T47D (cell line): ENCODE measurements at places on chromosomes 5 and 9.
A peak's percentile ranks its signal among the peaks of the same experiment; 100 is the strongest.

GRCh38 chr5:149271716-149272563, at the start of gene AFAP1L1:
TSS of gene AFAP1L1 (plus strand) at chr5:149271859. CDS start at chr5:149271969, 110 bp downstream.
- DNase-seq = peak; percentile 70

GRCh38 chr5:82358457-82358856, 80.3 kb upstream of the RPS23 start:
- DNase-seq = no peak

GRCh38 chr9:109908459-109909390, 128.7 kb downstream of the PALM2AKAP2 start:
- DNase-seq = no peak

GRCh38 chr9:129483415-129484351, 137.2 kb downstream of the C9orf50 start:
- peak; percentile 92 for DNase-seq

GRCh38 chr9:96343515-96344360, 39.8 kb downstream of the SLC35D2 start:
- DNase-seq = no peak

GRCh38 chr5:57695179-57695578, 212.6 kb upstream of the ACTBL2 start:
- DNase-seq = peak; percentile 22

DNA sequence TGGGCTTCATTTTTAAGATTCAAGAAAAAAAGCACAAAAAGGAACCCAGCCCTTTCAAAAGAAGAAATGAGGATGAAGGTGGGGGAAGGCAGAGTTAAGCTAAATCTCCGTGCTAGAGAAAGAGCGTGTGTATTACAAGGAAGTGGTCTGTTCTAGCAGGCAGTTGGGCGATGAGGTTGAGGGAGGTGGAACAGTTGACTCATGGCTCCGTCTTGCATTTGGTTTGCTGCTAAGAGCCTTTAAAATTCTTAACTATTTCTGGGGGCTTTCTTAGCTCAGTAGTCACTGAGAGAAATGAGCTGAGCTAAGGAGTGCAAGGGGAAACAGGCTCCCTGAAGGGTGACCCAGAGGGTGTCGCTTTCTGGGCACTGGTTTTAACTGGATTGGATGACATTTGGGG, 117.4 kb downstream of the GCNT1 start:
- DNase-seq = no peak

DNA sequence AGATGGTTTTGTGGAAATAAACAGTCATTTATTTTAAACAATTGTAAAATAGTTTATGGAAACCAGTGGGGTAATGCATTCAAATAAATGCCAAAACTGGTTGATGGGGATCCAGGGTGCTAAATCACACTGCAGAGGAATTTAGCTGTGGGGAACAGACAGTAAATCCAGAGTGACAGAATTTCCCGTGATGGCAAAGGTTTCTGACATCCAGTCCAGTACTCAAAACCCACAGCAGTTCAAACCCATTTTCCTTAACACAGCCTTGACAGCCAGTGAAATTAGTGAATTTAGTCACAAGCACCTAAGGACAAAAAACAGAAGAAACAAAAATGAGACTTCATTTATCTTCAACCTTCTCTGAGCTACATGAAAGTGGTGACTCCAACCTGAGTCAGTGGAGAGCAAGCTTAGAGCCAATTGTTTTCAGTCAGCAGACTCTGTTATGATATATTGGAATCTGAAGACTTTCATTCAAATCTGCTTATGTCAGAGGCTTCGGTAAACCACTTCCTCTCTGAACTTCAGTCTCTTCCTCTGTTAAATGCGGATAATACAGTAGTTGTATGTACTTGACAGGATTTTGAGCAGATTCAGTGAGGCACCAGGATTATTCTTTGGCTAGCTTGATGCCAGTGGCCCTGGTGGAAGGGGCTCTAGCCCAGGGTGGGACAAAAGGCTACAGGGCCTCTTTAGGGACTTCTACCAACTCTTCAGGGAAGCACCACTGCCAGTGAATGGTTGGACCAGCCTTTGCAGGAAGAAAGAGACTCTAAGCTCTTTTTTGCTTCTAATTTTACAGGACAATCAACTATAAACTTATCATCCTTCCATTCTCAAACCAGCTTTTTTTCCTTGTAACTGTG, 185.3 kb downstream of the MAPKAP1 start:
- DNase-seq = no peak

DNA sequence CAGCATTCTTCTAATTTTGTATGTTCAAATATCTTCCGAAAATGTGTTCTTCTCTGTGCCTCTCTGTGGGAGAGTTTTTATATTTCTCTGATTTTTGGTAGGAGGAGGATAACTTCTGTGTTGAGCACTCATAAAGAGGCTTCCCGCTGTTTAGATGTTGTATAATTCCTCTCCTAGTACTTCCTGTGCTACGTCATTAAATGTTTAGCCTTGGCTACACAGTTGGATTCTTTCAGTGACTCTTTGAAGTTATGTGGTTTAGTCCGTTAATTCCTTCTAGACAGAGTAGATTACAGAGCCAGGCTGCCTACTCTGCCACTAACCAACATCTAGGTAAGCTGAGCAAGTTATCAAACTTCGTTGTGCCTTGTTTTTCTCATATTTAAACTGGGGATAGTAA, 302.6 kb downstream of the OSTF1 start:
- no peak for DNase-seq

GRCh38 chr9:112434487-112434886, 52.1 kb upstream of the KIAA1958 start:
- DNase-seq = no peak

GRCh38 chr9:108282872-108283271, 572.9 kb downstream of the ACTL7B start:
- DNase-seq = peak; percentile 36

DNA sequence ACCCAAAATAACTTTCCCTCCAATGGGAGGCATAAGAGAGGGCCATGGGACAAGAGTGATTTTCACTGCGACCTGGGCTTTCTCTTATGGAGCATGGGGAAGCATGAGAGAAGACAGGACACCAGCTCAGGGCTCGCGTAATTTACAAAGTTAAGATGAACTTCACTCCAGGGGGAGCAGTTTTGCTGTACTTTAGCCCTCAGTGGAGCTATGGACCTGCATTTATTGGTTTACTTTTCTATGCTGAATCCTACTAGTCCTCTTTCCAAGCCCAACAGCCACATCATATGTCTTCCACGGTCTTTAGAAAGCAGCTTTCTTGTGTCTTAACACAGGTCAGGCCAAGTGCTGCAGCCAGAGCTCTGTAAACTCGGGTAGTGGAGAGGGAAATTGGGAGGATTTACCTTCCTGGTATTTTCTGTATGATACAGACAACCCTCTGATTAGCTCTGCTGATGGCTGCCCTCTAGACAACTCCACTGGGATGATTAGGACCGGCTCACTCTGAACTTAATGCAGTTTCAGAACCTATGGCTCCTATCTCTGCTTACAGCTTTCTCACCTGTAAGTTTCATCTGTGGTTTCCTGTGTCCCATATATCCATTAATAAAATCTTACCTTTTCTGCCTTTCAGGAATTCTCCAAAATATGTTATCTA, 581.0 kb upstream of the RORB start:
- DNase-seq = peak; percentile 7

DNA sequence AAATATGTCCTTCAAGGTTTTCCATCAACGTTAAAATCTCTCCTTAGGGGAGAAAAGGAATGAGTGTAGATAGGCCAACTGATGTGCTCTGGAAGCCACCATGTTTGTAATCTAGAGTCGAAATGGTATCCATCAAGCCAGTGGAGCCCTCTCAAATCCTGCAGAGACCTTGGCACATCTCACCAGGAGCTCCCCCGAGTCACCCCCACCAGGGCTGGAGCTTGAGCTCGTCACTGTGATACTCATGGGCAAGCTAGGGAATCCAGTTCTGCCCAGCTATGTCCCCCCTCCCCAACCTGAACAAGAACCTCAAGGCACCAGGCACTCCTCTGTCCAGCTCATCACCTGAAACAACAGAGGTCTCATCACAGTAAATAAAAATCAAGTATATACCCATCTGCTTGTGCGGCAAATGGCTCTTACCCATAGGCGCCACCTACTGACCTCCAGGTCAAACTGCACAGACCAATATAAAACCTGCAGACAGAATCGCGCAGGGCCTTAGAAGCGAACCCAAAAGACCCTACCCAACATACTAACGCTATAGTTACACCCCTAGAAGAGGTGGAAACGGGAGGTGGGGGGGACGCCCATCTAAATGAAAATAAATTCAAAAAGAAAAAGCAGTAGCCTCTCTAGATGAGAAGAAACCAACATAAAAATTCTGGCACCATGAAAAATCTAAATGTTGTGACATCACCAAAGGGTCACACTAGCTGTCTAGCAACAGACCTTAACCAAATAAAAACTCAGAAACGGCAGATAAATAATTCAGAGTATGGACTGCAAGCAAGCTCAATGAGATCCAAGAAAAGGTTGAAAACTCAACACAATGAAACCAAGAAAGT, 75.0 kb downstream of the TTC39B start:
- peak; percentile 40 for DNase-seq

- no peak for DNase-seq
Observed at GRCh38 chr5:152546493-152546892, 141.4 kb upstream of the NMUR2 start.

DNA sequence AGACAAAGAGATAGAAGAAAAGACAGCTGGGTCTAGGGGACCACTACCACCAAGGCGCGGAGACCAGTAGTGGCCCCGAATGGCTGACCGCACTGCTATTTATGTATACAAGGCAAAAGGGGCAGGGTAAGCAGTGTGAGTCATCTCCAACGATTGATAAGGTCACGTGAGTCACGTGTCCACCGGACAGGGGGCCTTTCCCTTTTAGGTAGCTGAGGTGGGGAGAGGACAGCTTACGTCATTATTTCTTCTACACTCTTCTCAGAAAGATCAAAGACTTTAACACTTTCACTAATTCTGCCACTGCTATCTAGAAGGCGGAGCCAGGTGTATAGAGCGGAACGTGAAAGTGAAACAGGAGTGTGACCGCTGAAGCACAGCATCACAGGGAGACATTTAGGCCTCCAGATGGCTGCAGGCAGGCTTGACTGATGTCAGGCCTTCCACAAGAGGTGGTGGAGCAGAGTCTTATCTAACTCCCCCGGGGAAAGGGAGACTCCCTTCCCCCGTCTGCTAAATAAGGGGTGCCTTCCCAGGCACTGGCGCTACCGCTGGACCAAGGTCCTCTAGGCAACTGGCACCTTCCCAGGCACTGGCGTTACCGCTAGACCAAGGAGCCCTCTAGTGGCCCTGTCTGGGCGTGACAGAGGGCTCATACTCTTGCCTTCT, 6.1 kb upstream of the PRR16 start:
- DNase-seq = peak; percentile 81

DNA sequence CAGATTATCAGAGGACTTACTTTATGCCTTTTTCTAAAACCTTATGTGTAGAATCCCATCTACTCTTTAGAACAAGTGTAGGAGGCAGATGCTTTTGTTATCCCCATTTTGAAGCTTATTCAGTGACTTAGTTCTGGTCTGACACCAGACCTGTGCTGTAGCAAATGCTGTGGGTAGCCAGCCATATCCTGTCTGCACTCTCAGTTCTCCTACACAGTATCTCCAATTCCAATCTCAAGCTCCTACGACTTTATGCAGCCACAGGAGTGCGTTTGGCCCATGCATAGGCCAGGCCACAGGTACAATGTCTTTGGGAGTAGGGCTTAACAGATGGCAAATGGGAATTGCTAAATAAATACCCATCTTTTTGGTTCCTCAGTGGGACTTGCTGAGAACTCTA, 292.6 kb downstream of the MCTP1 start:
- no peak for DNase-seq

- DNase-seq = no peak
Observed at GRCh38 chr9:109088221-109088620, 31.5 kb downstream of the TMEM245 start.

DNA sequence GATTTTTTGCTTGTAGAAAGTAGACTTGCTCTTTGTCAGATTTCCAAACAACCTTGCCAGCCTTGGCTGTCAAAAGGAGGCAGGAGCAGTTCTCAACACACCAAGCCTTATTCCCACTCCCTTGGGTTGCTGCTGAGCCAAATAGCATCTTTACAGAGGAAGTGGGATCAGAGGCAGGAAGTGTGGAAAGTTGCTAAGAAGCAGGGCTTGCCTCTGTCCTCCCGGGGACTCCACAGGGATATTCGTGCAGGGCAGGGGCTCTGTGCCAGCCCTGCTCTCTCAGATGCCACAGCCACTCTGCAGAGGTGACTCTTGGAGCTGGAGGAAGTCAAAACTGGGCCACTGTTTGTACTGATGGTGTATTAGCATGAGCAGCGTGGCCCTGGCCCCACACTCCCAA, 24.3 kb downstream of the PTPDC1 start:
- DNase-seq = no peak

DNA sequence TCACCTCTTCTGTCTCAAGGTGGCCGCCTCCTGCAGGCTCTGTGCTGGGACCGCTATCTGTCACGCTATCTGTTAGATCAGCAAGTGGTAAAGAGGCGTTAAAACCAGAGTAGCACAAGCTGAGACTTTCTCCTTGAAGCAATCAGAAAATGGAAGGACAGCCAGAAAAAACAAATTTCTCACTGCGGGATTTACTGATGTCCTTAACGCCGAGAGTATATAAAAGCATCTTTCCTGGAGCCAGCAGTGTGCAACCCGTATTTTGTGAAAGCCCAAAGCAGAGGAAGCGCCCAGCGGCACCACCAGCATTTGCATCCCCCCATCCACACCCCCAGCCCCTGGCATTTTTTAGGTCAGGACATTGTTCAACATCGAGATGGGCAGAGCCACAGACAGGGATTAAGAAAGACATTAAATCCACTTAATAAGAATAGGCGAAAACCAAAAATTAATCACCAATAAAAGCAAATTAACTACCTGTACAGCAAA, 48.6 kb downstream of the DUSP1 start:
- DNase-seq = no peak

DNA sequence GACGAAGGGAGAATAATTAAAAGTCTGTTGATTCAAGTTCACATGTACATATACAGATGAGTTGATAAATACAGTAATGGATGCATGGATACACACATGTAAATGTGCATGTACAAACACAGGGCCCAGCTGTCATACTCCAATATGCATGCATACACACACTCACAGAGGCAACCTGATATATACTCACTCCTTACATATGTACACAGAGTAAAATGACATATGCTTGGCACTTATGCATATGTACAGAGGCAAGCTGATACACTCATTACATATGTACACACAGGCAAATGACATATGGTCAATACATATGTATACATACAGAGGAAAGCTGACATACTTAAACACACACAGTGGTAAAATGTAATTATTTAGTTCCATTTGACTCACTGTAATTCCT, 7.2 kb upstream of the TMEFF1 start:
- DNase-seq = no peak

GRCh38 chr5:34012791-34013190, 4.9 kb upstream of the AMACR start:
- no peak for DNase-seq

- DNase-seq = no peak
Observed at GRCh38 chr5:32127711-32128110, 46.4 kb downstream of the GOLPH3 start.

GRCh38 chr5:139660923-139661814, 13.0 kb downstream of the CXXC5 start:
- DNase-seq = peak; percentile 75

- DNase-seq = no peak
Observed at GRCh38 chr9:86763791-86764190, 183.5 kb downstream of the GAS1 start.
